ENCODE measurements at places on chromosomes 13 and 19. TPM values are rescaled to one million over a fixed set of nuclear protein-coding genes. Genes with fewer than 3 reads are reported as not detected.

DNA sequence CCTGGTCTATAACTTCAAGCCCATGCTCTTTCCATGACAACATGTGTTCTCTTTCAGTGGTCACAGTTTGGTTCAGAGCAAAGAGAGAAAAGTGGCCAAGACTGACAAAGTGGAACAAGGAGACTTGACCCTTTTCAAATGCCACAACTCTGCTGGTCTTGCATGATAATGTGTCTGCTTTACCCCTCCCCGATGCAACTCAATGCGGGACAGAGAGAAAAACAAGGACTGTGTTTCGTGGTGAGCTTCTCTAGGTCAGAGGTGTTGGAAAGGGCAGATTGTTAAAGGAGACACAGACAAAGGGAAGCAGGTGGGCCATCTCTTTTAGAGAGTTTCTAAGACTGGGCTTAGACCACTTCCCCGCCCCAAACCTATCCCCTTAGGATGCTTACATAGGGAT lies 61.6 kb upstream of the SERTM1 start:
- no peak for DNase-seq

- no peak for DNase-seq
Measured at GRCh38 chr13:50714891-50715290, 128.6 kb downstream of the DLEU7 start.

- no peak for DNase-seq
Measured at GRCh38 chr13:107730813-107731212, 484.5 kb downstream of the LIG4 start.

DNA sequence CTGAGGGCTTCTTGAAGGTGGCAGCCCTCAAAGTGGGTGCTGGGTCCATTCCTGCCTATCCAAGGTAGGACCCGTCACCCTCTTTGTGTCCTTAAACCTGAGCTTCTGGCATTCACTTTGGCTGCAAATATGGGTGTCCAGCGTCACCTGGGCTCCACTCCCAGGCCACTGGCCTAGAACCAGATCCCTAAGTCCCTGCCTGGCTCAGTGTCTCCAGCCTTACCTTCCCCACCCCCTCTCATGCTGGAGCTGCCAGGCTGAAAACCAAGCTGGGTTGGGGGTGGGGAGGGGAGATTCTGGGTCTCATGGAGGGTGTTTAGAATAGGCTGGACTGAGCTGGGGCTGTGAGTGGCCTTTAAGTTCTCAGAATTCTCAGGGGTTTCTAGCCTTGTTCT lies 12.4 kb downstream of the PDE4A start:
- no peak for DNase-seq

VAV1 gene
- total RNA-seq, result 4.7 TPM
